ENCODE measurements at places on chromosomes 16 and 17.

- DNase-seq: no peak
Observed at GRCh38 chr17:79670537-79671084, 59.8 kb upstream of the RBFOX3 start.

GRCh38 chr16:66619534-66620428, 15.3 kb downstream of the CMTM3 start:
- DNase-seq: peak; percentile 88

GRCh38 chr17:41734139-41734948, at the start of gene HAP1:
HAP1 (minus strand) TSS chr17:41734643; CDS start chr17:41734634, 9 bp downstream.
- peak; percentile 41 for DNase-seq

DNA sequence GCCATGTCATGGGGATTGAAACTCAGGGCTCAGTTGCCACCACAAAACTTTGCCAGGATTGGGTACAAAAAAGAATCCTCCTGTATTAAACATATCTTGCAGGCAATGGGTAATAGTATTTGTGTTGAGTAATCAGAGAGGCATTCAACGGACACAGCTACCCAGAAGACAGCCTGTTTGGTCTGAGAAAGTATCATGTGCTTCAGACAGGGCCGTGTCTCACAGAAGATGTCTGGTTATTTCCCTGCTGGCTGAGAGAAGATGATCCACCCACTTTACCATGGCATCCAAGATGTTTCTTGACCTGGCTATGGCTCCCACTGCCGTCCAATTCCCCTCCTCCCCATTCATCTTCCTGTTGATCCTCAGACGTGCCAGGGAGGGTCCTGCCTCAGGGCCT, 304.3 kb upstream of the XYLT1 start:
- peak; percentile 66 for DNase-seq

GRCh38 chr17:18959071-18959844, 7.3 kb downstream of the SLC5A10 start:
- DNase-seq: peak; percentile 71

GRCh38 chr16:4378999-4379690, 7.5 kb downstream of the VASN start:
- no peak for DNase-seq

DNA sequence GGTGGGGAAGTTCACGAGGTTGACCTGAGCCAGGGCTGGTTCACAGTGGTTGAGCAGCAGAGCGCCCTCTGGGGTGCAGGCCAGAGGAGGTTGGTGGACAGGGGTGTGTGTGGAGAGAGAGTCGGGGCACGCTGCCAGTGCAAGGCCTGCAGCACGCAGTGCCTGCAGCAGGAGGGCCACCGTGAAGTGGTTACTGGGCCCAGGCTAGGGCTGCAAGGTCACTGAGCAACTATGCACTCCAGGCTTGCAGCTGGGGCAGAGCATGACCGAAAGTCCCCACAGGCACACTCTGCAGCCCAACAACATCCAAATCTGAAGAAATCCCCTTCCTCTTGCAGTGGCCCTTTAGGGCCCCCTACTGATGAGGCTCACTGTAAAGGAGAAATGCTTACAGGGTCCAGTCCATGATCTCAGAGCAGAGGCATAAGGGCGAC, 89.1 kb upstream of the NOL11 start:
- DNase-seq: no peak

DNA sequence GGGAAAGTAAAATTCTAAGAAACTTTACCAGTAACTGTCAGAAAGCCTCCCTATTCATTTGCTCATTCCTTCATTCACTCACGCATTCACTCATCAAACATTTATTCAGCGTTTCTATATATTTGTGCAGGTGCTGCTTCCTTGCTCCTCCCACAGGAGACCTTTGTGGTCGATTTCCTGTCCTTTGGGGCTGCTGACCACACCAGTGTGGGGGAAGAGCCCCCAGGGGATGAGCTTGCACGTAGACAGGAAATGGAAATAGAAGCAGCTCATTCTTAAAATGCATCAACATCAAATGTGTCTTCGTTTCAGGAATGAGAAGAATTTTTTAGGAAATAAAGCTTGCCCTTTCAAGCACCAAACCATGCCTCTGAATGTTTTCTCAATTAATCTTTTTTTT, 9.6 kb downstream of the PIK3R6 start:
- peak; percentile 93 for DNase-seq

DNA sequence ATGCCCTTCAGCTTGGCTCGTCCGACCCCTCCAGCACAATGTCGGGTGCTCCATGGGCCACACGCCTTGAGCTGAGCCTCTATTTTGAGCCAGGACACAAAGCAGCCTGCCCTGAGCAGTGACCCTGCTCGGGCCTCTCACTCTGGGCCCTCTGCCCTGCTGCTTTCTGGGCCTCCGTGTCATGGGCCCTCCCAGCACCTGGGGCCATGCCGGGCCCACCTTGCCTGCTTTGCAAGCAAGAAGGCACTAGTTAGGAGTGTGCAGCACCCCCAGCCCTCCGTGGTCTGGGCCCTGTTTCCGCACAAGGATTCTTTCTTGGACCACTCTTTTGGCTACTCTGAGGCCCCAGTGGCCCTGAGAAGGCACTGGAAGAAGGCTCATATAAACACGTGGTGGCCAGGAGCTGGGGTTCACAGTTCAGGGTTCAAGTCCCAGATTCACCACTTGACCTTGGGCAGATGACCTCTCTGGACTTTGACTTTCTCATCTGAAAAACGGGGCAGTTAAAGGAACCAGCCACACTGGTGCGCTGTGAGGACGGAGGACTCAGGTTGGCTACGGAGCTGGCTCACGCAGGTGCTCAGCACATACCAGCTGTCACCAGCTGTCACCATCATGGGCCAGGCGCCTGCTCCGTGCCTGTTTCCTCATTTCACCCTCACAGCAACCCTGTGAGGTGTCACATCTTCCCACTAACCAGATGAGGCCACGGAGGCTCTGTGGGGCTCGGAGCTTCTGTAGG, 166.0 kb upstream of the GSE1 start:
- no peak for DNase-seq

- DNase-seq: no peak
Observed at GRCh38 chr17:73877962-73878361, 233.7 kb upstream of the SDK2 start.

DNA sequence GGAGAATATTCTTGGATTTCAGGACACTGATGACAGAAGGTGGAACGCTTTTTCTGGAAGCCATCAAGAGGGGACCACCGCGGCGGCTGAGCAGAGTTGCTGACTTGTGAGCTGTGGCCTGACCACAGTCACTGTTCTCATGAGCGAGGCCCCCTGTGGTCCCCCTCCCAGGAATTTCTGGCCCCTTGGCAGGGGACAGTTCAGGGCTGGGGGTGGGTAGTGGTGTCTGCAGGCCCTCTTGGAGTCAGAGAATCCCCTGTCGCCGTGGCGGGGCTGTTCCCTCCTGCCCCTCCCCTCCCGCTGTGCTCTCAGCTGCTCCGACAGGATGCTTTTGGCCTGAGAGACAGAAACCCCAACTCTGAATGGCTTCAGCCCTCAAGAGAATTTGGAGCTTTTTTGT, 292.0 kb downstream of the SEC14L1 start:
- DNase-seq: no peak

GRCh38 chr17:63514477-63514876, 8.7 kb upstream of the KCNH6 start:
- DNase-seq: no peak

DNA sequence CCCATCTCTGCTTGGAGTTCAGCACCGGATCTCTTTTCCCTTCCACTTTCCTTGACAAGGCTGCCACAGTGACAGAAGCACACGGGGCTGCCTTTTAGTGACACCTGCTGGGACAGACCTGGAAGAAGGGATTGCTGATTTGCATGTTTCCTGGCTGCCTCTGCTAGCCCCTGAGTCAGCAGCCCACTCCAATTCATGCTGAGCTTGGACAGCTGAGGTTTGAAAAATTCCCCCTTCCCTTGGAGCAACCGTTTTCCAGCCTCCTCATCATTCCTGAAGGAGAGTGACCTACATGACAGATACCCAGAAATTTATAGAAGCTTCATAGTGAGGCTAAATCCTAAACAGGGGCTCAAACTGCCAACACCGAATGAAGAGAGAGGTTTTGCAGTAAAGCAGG, 18.8 kb upstream of the RBL2 start:
- peak; percentile 22 for DNase-seq

DNA sequence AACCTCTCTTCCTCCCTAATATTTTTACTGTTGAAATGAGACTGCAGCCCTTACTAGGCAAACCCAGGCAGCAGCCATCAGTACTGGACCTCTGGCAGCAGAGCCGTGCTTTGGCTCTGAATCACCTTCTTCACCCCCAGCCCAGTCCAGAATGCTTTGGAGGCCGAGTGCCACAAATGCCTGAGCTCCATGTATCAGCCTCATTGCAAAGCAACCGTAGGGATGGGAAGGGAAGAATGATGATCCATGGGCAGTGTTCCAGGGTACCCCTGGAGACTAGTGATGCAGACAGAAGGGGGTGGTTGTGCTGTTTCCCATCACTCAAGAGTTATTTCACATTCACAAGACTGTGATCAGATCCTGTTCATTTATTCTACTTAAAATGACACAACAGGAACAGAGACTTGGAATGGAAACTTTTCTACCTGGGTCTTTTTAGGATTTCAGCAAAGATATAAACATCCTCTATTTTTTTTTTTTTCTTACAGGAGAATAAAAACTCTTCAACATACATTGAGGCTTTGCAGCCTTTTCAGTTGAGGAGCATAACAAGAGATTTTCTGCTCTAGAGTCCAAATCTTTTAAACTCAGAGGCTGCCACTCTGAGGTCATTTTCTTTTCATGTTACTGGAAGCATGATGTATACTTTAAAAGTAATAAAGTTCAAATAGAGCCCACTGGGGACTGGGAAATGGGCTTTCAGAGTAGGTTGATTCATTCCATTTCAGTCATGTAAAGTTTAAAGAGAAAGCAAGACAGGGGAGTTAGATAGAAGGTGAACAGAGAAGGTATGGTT, 138.3 kb downstream of the KCNJ2 start:
- no peak for DNase-seq

DNA sequence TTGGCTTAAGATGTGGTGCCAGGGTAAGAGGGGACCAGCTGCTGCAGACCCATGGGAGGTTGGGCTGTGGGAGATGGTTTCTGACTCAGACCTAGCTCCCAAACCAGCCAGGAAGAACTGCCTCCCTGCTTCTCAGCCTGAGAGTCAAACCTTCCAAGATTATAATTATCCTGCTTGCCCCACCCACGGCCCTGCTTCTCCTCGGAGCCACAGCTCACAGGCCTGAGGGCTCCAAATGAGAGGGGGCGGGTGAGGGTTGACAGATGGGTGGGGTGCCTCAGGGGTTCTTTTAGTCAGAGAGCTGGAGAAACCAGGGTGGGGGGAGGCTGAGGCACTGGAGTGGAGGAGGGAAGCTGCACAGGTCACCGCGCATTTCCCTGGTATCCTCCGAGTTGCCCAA, 28.7 kb upstream of the GRIN2A start:
- no peak for DNase-seq
